ENCODE measurements at places on chromosomes 6 and 20.

DNA sequence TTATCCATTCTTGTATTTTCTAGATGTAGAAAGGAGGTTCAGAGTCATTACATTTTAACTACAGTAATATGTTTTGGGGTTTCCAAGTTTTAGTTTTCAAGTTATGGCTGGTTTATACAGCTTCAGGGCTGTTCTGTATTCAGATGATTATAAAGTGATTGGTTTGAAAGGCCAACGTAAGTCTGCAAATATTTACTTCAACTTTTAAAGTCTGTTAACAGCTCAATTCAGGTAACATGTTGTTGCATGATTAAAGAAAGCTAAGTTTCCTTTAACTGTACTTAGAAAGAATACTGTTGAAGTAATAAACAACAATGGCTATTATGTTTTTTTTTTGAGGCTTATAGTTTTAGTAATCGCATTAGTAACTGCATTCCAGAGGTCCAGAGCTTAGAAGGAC lies 22.8 kb upstream of the GCLC start:
- H3K36me3 ChIP-seq = no peaks in the 10 kb centered on the region
- no peaks in the 10 kb centered on the region for H3K27me3 ChIP-seq
- H3K4me1 ChIP-seq = no peaks in the 10 kb centered on the region
- no peak overlapping the region for H3K4me3 ChIP-seq
- no peak for DNase-seq
- no peak overlapping the region for H3K27ac ChIP-seq

- H3K4me1 ChIP-seq = no peaks in the 10 kb centered on the region
- peaks cover 86% of the 10 kb centered on the region for H3K36me3 ChIP-seq
- no peaks in the 10 kb centered on the region for H3K27me3 ChIP-seq
- DNase-seq = no peak
- H3K4me3 ChIP-seq = no peak overlapping the region
Measured at GRCh38 chr20:35020108-35020928, 64.7 kb downstream of the MYH7B start.

DNA sequence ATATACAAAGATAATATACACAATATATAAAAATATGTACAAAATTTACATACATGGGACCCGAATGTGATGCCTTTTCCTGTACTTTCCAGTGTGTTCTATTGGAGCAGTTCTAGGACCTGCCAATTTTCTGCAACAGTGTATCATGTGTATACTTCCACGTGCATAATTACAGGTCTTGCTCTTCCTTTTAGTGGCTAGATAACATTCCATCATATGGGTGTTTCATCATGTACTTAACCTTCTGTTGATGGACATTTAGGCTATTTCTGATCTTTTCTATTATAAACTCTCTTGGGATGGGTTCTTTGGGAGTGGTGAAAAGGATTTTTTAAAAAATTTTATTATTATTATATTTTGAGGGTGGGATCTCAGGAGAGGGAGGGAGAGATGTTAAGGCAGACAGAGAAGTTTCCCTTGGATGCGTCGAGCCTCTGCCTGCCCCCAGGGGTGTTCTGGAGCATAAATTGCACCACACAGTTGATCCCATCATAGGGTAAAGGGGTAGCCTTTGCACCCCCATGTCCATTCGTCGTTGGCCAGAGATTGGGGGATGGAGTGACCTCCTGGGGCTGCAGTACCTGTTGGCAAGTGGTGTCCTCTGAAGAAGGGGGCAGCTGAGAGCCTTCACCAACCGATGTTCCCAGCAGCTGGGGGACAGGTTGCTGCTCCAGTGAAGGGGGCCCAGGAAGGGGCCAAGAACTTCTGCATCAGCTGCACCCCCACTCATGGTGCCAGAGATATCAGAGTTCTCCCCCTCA lies 110.3 kb downstream of the TOX2 start:
- no peaks in the 10 kb centered on the region for H3K36me3 ChIP-seq
- peaks cover 38% of the 10 kb centered on the region for H3K4me1 ChIP-seq
- no peak for DNase-seq
- H3K27ac ChIP-seq = no peak overlapping the region

GRCh38 chr20:23047738-23048214 lies 1.7 kb downstream of the THBD start:
- no peak overlapping the region for H3K4me3 ChIP-seq
- no peak for DNase-seq
- peaks cover 46% of the 10 kb centered on the region for H3K27me3 ChIP-seq
- H3K4me1 ChIP-seq = peaks cover 8% of the 10 kb centered on the region
- H3K27ac ChIP-seq = no peak overlapping the region
- no peaks in the 10 kb centered on the region for H3K36me3 ChIP-seq

DNA sequence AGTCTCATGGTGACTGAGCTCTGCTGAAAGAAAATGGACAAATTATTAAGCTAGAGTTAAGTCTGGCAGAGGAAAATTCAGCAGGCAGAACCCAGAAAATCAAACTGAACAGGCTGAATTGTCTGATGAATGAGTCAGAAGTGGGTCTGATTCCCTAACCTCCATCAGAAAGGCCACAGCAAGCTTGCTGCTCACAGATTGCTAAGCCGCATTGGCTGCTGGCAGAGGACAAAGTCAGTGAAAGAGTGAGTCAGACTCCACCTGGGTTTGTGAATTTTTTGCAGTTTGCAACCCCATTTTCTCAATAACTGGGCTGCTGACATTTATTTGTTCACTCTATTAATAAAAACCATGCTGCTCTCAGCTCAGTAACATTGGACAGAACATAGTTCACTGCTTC lies 191.3 kb downstream of the EPM2A start:
- no peak overlapping the region for H3K4me3 ChIP-seq
- H3K4me1 ChIP-seq = no peaks in the 10 kb centered on the region
- H3K36me3 ChIP-seq = no peaks in the 10 kb centered on the region
- H3K27ac ChIP-seq = no peak overlapping the region
- no peak for DNase-seq

GRCh38 chr6:26056583-26057350 lies 30.5 kb upstream of the HFE start:
- H3K27me3 ChIP-seq = no peaks in the 10 kb centered on the region
- DNase-seq = no peak
- H3K27ac ChIP-seq = peak overlapping the region; percentile 96
- H3K4me3 ChIP-seq = peak overlapping the region; percentile 87
- no peaks in the 10 kb centered on the region for H3K36me3 ChIP-seq

DNA sequence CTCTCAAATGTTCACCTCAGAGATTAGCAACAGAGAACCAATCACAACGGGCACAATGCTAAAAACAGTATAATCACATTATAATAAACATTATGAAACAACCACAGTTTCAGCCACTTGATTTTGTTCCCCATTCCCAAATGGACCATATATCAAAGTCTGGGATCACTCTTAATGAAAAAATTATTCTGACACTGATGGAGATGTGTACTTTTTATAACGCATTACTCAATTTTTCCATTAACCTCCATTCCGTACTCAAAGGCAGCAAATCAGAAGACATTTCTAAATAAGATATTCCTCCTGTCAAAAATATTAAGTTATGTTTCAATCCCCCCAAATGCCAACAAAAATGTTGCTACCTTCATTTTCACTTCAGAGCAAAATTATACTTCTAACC lies 2.8 kb downstream of the CPNE1 start:
- H3K27me3 ChIP-seq = no peaks in the 10 kb centered on the region
- H3K36me3 ChIP-seq = no peaks in the 10 kb centered on the region
- peaks cover 52% of the 10 kb centered on the region for H3K4me1 ChIP-seq
- H3K4me3 ChIP-seq = no peak overlapping the region
- no peak for DNase-seq
- H3K27ac ChIP-seq = peak overlapping the region; percentile 100

DNA sequence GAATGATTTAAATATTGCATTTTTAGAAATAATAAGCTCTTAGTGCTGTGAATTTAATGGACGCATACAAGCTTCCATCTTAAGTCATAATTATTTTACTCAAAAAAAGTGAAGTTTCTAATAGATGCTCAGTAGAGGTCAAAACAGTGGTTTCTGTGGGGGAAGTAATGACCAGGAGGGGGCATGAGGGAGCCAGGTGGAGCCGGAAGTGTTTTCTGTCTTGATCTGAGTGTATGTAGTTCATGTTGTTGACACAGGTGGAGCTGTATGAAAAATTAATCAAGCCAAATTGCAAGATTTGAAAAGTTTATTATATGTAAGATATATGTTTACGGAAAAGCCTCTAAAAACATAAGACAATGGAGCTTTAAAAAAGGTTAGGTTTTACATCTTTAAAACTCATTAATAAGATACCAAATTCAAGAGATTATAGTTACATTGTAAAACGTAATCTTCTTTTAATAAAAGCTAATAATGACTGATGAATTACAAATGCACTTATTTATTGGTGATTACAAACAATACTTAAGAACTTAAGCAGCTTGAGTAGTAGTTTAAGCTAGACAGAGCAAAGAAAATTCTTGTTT lies 68.0 kb downstream of the PLAGL1 start:
- H3K4me3 ChIP-seq = no peak overlapping the region
- peak; percentile 49 for DNase-seq
- no peaks in the 10 kb centered on the region for H3K36me3 ChIP-seq
- H3K27me3 ChIP-seq = peaks cover 2% of the 10 kb centered on the region
- no peaks in the 10 kb centered on the region for H3K4me1 ChIP-seq

DNA sequence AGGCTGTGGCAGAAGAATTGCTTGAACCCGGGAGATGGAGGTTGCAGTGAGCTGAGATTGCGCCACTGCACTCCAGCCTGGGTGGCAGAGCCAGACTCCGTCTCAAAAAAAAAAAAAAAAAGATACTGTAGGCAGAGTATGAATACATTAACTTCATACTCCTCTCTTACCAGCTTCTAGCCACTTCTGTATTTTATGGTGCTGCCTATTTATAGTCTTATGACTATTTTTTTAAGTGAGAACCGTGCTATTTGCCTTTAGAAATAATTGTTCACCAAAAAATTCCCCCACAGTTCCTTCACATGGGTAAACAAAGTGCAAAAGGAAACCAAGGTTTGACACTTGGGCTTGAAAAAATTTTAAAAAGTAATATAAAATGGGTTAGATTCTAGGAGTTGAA lies 1.5 kb upstream of the SNRNP48 start:
- no peak overlapping the region for H3K4me3 ChIP-seq
- no peak for DNase-seq
- H3K27ac ChIP-seq = no peak overlapping the region
- peaks cover 6% of the 10 kb centered on the region for H3K27me3 ChIP-seq
- H3K36me3 ChIP-seq = no peaks in the 10 kb centered on the region

GRCh38 chr6:105112577-105112976 lies 67.2 kb downstream of the POPDC3 start:
- DNase-seq = no peak
- no peak overlapping the region for H3K4me3 ChIP-seq
- H3K4me1 ChIP-seq = no peaks in the 10 kb centered on the region

GRCh38 chr6:64249115-64249514 lies 613.5 kb downstream of the PHF3 start:
- DNase-seq = no peak
- no peaks in the 10 kb centered on the region for H3K36me3 ChIP-seq
- no peak overlapping the region for H3K27ac ChIP-seq
- no peaks in the 10 kb centered on the region for H3K27me3 ChIP-seq

DNA sequence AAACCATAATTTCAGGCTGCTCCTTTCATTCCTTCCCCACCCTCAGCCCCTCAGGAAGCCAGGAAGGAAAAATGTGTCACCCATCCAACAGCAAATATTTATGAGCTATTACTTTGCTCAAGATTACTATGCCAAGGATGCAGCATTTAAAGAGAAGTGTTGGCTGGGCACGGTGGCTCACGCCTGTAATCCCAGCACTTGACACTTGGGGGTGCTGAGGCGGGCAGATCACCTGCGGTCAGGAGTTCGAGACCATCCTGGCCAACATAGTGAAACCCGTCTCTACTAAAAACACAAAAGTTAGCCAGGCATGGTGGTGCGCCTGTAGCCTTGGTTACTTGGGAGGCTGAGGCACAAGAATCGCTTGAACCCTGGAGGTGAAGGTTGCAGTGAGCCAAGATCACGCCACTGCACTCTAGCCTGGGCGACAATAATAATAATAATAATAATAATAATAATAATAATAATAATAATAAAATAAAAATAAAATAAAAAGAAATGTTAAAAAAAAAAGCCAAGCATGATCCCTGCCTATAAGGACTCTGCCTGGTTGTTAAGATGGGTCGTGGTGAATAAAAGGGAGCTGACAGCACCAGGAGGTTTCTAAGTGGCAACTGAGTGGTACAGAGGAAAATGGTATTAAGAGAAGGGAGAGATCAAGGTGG lies 20.5 kb upstream of the TIAM2 start:
- no peak overlapping the region for H3K27ac ChIP-seq
- H3K4me3 ChIP-seq = no peak overlapping the region
- H3K4me1 ChIP-seq = no peaks in the 10 kb centered on the region
- no peak for DNase-seq
- H3K27me3 ChIP-seq = no peaks in the 10 kb centered on the region

GRCh38 chr20:44941120-44941691 lies 19.0 kb downstream of the TOMM34 start:
- H3K4me1 ChIP-seq = no peaks in the 10 kb centered on the region
- H3K27me3 ChIP-seq = no peaks in the 10 kb centered on the region
- DNase-seq = no peak

DNA sequence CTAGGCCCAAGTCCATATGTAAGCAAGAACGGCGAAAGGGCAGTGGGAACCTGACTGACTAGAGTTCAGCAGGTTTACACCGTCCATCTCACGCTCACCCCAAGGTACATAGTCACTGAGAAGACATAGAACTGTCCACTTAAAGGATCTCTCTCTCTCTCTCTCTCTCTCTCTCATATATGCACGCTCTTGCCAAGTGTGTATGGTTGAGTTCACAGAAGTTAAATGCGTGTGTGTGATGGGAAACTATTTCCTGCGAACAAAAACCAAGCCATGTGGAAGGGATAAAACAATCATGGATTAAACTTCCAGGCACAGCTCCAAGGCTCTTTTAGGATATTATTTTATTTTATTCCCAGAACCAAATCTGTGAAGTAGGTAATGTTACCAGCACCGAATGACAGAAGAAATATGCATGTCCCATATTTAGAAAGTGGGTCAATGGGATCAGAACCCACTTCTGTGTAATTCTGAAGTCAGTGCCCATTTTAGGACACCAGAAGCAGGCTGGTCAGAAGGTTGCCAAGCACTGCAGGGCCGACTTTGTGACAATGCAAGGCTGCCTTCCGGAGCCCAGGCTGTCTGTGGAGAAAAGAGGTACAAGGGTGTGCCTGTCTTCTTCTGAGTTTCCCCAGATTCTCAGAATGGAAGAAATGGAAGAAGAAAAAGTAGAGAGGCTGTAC lies 49.2 kb upstream of the MAP7 start:
- H3K27me3 ChIP-seq = no peaks in the 10 kb centered on the region
- no peak overlapping the region for H3K4me3 ChIP-seq
- DNase-seq = no peak
- no peaks in the 10 kb centered on the region for H3K4me1 ChIP-seq
- peaks cover 3% of the 10 kb centered on the region for H3K36me3 ChIP-seq

DNA sequence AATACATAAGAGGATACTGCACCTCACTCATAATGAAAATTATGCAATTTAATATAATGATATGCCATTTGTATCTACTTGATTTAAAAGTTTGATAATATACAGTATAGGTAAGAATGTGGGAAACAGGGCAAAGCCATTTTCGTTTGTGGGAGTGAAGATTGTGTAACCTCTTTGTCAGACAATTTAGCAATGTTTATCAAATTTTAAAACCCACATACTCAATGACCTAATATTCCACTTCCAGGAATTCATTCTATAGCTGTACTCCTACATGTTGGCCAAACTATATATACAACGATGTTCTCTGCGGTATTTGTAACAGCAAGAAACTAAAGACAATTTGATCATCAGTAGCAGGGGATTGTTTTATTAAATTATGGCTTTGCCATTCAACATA lies 17.8 kb upstream of the FKBP5 start:
- H3K36me3 ChIP-seq = no peaks in the 10 kb centered on the region
- H3K27me3 ChIP-seq = no peaks in the 10 kb centered on the region
- no peak overlapping the region for H3K27ac ChIP-seq
- H3K4me1 ChIP-seq = peaks cover 5% of the 10 kb centered on the region

GRCh38 chr6:91786474-91787184 lies 1199.8 kb upstream of the MAP3K7 start:
- H3K27ac ChIP-seq = no peak overlapping the region
- no peak for DNase-seq
- H3K4me1 ChIP-seq = no peaks in the 10 kb centered on the region
- no peak overlapping the region for H3K4me3 ChIP-seq

All from T-cell (primary cell).